Trophoblast cell (in vitro differentiated cells and primary cell): ENCODE measurements at places on chromosomes 11 and 22.

DNA sequence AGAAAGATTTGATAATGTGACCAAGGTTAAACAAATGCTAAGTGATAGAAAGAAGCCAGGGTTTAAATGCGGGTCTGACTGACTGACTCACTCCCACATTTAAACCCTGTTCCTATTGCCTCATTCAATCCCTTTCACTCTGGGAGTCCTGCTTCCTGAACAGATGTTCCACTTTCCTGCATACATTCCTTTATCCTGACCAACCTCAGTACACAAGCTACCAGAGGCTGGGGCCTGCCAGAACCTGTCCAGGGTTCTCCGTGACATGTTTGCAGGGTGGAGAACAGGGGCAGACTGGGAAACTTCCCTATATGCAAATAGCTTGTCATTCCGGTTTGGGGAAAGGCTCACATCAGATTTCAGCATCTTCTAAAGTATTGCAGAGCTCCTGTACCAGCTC is 3.0 kb upstream of the ANKK1 start:
- DNase-seq, result peak; percentile 97

DNA sequence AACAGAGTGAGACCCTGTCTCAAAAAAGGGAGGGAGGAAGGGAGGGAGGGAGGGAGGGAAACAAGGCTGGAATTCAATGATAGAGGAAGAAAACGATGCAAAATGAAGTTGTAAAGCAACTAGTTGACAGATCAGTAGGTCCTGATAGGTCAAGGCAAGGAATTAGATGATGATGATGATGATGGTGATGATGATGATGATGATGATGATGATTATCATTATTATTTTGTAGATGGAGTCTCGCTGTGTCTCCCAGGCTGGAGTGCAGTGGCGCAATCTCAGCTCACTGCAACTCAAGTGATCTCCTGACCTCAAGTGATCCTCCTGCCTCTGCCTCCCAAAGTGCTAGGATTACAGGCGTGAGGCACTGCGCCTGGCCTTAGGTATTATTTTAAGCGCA is 11.3 kb upstream of the L3MBTL2 start:
- no peak for DNase-seq

DNA sequence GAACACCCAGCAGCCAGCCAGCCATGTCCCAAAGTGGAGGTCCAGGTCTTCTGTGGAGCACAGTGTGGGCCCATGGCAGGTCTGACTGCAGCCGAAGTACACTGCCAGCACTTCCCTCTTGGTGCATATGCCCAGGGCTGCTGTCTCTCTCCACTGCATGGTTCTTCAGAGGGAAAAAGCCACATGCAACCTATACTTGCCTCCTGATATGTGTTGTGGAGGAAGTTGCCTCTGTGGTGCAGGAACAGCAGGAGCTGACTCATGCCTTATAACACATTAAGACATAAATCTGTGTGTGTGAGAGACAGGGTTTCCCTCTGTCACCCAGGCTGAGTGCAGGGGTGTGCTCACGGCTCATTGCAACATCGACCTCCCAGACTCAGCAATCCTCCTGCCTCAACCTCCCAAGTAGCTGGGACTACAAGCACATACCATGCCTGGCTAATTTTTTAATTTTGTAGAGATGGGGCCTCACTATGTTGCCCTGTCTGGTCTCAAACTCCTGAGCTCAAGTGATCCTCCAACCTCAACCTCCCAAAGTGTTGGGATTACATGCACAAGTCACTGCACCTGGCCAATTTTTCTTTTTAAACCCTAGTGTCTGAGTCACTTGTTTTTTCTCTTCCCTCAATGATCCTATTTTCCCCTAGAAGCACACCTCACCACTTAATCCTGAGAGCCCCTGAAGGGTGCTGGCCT is 98.8 kb downstream of the MPPED2 start:
- DNase-seq, result no peak

- peak; percentile 96 for DNase-seq
These were observed 23.6 kb upstream of the RNASEH2C start for GRCh38 chr11:65744026-65744698.

DNA sequence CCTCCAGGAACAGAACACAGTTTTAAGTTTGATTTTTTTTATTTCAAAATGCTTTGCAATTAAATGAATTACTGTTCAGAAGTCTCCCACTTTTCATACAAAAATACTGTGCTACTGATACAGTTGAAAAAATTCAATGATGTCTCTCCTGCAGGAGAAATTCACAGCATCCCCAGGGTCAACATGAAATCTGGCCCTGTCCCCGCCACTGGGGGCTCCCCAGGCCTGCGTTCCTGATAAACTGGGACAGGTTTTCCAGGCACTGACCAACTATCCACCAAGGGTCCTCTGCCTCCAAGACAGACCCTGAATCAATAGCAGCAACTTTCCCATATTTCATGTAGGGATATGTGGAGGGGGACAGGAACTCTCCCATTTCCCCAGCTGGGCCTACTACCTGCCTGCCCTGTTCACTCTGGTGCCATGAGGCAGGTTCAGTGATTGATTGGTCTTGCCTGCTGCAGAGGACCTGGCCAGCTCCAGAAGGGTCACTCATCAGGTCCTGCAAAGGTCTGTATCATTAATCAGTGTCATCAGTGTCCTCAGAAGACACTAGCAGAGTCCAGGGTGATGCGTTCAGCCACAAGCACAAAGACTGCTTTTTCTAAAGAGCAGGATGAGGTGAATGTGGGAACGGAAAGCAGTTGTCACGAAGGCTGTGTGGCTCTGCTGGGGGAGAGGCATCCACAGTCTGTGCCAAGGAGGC is 43.4 kb downstream of the PISD start:
- no peak for DNase-seq

GRCh38 chr11:75208446-75208845 is 32.1 kb upstream of the TPBGL start:
- DNase-seq, result no peak

DNA sequence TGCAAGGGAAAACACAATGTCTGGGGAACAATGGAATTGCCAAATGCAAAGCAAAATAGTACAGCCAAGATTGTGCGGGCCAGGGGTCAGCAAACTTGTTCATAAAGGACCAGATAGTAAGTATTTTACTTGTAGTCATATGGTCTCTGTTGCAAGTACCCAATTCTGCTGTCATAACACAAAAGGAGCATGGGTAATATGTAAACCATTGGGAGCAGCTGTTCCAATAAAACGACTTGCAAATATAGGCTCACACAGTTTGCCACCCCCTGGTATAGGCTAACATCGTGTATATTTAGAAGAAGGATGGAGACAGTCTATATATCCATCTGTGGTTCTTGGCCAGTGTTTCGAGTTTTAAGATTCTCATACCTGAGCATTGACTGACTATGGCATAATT is 15.6 kb downstream of the SDHAF2 start:
- no peak for DNase-seq

GRCh38 chr22:41000941-41001721 is 50.0 kb downstream of the RBX1 start:
- peak; percentile 75 for DNase-seq

DNA sequence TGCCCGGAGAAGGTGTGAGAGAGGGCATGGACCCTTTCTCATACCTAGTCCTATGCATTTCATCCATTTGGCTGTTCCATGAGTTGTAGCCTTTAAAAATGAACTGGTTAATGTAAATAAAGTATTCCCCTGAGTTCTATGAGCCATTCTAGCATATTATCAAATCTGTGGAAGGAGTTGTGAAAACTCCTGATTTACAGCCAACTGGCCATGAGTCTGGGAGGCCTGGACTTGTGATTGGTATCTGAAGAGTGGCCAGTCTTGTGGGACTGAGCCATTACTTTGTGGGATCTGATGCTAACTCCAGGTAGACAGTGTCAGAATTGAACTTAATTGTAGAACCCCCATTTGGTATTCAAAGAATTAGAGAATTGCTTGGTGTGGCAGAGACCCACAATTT is 48.4 kb downstream of the FAM118A start:
- no peak for DNase-seq

- DNase-seq, result no peak
These were observed 29.2 kb downstream of the SC5D start for GRCh38 chr11:121321614-121322243.

- peak; percentile 40 for DNase-seq
These were observed 582 bp downstream of the SREBF2 start for GRCh38 chr22:41833369-41834004.

DNA sequence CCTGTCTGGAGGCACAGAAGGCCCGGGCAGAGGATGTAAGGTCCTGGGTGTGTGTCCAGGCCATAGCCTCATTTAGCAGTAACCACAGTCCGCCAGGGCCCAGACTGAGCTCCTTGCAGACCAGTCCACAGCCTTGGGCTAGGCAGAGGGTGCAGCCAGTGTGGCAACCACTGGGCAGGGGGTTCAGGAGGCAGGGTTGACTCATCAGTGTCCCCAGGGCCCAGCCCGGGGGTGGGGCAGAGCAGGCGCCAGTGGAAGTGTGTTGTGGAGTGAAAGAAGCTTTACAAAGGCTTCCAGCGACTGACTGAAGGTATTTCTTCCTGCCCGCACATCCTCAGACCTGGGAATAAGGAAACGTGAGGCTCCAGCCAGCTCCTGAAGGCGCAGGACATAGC is 27.7 kb upstream of the WNT11 start:
- peak; percentile 64 for DNase-seq

- DNase-seq, result no peak
These were observed 39.0 kb downstream of the CSNK2A3 start for GRCh38 chr11:11313902-11314692.

DNA sequence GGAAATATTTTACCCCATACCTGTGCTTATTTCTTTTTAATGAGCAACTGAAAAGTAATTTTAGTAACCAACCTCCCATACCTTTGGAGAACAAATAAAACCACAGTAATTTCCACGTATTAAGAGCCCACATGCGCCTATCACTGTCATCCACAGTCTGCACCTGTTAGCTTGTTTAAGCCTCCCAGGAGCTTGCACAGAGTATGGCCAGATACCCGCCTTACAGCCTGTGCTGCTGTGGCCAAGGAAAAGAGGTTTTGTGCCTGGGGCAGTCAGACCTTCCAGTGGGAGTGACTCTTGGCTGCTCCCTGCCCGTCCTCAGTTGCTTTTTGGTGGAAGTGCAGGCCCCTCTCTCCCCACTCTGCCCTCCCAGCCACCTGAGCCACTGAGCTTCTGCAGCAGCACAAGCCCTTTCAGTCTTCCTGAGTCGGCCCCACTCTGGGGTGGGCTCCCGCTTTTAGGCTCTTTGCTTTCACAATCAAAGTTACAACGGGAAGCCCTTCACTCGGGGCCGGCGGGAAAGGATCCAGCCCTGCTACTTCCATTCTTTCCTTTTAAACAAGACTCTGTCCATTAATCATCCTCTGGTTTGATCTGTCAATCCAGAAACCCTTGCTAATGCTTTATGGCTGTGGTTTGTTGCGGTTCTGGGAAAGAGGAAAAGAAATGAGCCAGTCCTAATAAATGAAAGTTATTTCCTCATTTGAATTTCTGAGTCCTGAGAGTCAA is 308.8 kb downstream of the TBC1D22A start:
- no peak for DNase-seq

- DNase-seq, result peak; percentile 80
These were observed 54.5 kb upstream of the RRAS2 start for GRCh38 chr11:14413307-14414069.

DNA sequence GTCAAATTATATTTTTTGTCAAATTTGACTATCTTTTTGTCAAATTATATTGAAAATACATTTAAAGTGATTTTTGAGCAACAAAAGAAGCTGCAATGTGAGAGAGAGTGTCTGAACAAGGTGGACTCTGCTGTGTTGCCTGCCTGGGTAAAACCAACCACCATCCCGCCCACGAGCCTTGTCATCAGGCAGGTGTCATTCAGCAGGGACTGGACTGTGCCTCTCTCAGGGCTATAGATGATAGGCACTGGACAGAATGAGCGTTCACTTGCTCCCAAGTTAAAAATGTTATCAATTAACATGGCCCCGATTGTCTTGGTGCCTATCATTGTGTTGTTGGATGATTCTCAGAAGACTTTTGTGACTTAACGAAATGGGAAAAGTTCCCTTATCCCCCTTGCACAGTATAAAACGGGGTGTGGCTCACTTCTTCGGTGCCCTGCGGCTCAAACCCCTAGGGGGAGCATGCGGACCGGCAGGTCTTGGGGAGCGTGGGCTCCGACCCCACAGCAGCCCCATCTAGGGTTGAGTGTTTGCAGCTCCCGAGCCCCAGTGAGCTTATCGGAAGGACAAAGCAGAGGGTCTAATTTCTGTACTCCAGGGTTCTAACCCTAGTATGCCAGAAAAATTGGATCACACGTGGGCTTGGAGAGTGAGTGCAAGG is 1.7 kb downstream of the APOL5 start:
- no peak for DNase-seq

DNA sequence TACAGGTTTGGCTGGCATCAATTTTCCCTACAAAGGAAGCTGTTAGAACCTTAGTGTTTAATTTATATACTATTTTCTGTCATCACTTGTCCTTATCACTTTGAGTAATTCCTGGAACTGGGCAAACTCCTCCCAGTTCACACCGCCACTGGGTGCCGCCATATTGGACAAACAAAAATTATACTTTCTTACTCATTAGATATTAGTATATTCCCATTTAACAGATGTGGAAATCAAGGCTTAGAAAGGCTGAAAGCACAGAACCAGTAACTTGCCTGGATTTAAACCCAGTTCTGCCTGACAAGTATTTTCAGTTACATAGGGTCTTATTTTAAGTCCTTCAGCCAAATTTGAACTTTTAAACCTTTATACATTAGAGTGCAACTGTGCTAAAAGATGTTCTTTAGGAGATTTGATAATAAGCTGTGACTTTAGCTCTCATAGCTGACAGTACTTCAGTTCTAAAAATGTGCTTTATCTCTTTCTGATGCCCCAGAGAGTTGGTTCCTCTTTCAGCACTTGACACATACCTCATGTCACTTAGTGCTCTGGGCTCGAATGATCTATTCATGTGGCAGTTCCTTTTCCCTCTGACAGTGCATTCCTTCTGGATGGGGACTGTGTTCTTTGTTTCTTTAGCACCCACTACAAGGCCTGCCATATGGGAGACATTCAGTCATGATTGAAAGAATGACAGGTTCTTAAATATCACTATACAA is 25.4 kb downstream of the COA4 start:
- no peak for DNase-seq

DNA sequence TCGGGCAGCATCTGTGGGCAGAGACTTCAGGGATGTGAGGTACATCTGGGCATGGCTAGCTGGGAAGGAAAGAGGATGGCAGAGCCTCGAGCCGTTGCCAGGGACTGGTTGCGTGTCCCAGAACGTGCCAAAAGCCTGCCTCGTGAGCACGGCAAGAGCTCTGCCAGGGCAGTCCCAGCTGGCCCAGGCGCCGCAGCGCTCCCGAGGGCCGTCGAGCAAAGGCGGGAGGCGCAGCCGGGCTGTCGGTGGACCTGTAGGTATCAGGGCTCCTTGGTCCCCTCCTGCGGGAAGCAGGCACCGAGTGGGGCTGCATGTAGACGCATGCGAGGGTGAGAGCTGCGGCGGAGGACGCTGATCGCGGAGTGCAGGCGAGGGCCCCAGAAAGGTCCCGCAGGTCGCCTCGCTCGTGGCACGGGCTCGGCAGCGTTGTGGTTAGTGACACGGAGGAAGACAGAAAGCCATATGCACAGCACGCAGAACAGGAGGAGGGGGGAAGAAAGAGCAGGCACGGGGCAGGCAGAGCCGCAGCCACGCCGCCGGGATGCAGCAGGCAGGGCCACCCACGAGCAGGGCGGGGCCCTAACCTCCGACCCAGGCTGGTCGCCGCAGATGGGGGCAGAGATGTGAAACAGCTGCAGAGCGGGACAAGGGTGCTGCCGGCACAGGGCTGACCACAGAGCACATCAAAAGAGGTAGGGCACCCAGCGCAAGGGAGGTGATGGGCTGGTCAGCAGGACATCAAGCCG is 18.0 kb downstream of the LSP1 start:
- DNase-seq, result peak; percentile 42
